NCI-H524 treated with DMSO at 0.1 percent for 48 hours (cell line): ENCODE measurements at places on chromosomes 12 and 14.

- no peak for DNase-seq
Measured at GRCh38 chr12:101018540-101018939, 191.5 kb downstream of the SLC5A8 start.

DNA sequence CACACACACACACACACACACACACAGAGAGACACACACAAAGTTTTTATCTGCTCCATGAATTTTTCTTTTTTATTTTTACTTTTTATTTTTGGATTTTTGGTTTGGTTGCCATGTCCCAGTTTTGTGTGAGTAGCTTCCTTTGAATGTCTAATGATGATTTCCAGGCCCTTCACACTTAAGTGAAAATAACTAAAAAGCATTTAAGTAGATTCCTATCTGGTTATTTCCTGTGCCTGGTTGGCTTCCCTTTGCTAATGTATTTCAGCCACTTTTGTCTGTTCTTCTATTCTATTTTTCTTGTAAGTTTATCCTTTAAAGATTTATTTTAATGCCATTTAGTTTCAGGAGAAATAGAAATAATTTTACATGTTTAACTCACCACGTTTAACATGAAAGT lies 755.4 kb downstream of the SLC6A15 start:
- DNase-seq = no peak

DNA sequence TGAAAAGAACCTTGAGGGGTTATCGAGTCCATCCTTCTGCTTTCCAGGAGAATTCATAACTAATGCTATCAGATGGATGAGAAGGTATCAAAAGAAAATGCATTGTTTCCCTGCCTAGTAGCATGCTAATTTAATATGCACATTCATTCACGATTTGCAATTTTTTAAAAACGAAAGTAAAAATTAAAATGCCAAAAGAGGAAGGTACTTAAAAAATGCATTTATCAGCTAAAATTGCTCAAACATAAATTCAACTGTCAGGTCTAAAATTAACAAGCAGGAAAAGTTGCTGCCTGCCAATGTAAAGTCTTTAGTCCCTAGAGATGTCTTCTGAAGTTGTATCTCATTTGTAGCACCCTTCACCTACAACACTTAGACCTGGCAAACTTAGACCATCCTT lies 7.9 kb downstream of the ATF7 start:
- no peak for DNase-seq

- DNase-seq = no peak
Measured at GRCh38 chr12:110688446-110689280, at the start of gene HVCN1. Gene HVCN1 (minus strand): TSS chr12:110689115. CDS start chr12:110683245, 5,870 bp downstream.

- no peak for DNase-seq
Measured at GRCh38 chr12:114269153-114269552, 136.8 kb downstream of the TBX5 start.

DNA sequence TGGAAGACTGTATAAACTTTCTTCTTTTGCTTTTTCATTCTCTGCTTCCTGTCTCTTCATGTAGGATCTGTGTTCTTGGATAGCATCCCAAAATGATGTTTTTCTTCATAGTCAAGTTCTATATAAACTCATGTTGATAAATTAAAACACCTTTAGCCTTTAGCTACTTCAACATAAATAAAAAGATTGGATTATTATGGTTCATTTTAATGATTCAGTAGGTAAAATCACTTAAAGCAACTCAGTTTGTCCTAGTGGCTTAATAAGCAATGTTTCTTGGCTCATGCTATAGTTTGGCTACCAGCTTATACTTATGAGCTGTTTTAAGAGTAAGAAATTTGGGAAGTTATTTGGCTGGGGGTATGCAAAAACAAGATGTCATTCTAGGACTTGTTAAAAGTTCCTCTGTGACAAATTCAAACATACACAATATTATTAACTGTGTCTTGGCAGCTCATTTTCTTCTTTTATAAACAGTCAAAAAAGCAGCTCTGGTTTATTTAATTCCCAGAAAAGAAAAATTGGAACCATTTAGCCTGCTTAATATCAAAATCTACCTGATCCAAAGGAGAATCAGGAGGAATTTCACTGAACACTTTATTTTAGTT lies 111.4 kb downstream of the TMTC3 start:
- DNase-seq = no peak

GRCh38 chr12:57534250-57534649 lies 11.6 kb downstream of the MBD6 start:
- DNase-seq = no peak

- no peak for DNase-seq
Measured at GRCh38 chr12:128267651-128268378, 845 bp downstream of the TMEM132C start.

DNA sequence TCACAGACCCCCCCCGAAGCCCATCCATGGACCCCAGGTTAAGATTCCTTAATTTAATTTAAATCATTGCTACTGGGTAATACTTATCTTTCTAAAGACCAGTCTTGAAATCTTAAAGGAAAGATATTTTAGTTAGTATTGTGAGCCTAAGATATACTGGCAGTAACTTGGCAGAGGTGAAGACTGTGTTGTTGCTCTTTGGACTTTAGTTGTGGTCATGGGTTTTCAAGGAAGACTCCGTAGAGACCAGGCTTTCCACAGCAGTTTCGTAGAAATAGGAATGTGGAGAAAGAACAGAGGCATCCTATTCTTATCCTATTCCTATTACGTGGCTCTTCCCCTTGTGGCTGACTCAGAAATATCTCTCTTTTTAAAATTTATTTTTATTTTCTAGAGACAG lies 99.0 kb downstream of the SCN8A start:
- DNase-seq = no peak

- DNase-seq = no peak
Measured at GRCh38 chr12:56864318-56864717, 69.9 kb downstream of the SDR9C7 start.

- no peak for DNase-seq
Measured at GRCh38 chr12:113220593-113221180, 577 bp upstream of the TPCN1 start.

DNA sequence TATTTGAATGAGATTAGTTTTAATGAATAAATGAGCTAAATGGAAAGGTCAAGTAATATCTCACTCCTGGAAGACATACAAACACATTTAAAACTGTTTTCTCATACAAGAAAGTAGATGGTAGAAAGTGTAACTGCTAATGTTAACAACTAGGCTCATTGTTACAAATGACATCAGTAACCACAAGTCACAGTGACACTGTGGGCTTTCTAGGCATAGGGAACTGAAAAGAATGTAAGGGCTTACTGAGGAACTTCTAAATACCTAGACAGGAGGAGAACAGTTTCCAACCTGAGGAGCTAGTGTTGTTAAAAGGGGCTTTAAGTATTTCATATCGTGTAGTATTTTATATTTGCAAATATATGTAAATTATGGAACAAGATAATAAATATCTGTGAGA lies 17.5 kb upstream of the ERGIC2 start:
- no peak for DNase-seq

- no peak for DNase-seq
Measured at GRCh38 chr12:127595506-127595905, 671.5 kb upstream of the TMEM132C start.

- no peak for DNase-seq
Measured at GRCh38 chr12:13167226-13167625, 29.3 kb upstream of the EMP1 start.

DNA sequence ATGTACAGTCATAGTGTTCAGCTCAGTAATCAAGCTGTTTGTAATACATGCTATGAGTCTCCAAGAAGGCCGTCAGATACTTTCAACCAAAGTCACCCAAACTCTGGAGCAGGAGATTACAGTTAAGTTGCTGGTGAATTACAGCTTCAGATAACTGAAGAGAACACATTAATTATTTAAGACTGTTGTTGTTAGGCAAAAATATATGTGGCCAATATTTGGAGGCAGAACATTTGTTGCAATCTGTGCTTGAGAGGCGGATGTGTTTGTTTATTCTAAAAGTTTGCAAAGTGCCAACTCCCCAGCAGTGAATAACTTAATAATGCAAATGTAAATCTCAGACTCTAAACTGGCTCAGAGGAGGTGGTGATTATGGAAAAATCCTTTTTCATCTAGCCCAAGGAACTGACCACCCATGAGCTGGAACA lies 300.7 kb upstream of the TBX3 start:
- no peak for DNase-seq

DNA sequence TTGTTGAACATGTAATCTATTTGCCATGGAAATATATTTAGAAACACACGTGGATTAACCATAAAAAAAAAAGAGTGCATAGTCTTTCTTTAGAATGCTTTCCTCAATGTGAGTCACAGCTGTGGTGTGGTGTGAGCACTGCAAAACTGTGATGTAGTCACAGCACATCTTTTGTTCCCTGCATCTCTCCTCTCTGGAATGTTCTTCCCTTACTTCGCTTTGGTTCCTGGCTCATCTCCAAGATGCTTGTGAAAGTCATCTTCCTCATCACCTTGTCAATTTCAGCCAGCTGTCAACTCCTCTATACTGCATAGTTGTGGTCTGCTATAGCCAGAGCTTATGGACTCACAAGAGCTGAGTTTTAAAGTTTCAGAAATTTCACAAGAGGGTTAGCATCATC lies 60.2 kb downstream of the STAB2 start:
- DNase-seq = no peak

GRCh38 chr14:76305268-76305826 lies 70.6 kb upstream of the ESRRB start:
- no peak for DNase-seq

DNA sequence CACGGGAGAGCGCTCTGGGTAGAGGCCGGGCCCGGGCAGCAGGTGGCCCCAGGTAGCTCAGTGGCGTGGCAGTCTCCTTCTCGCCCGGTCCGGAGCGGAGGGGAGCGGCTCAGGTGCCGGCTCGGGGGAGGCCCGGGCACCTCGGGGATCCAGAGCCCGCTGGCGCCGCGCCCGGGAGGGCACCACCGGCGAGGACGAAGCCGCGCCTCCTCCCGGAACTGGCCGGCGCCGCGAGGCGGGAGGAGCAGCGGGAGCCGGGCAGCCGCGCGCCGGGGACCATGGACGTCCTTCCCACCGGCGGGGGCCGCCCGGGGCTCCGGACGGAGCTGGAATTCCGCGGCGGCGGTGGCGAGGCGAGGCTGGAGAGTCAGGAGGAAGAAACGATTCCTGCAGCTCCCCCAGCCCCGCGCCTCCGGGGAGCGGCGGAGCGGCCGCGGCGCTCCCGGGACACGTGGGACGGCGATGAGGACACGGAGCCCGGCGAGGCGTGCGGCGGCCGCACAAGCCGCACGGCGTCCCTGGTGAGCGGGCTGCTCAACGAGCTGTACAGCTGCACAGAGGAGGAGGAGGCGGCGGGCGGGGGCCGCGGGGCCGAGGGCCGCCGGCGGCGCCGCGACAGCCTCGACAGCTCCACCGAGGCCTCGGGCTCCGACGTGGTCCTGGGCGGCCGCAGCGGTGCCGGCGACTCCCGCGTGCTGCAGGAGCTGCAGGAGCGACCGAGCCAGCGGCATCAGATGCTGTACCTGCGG lies 21.5 kb upstream of the GNS start:
- DNase-seq = no peak

GRCh38 chr12:67414011-67414715 lies 145.0 kb downstream of the CAND1 start:
- peak; percentile 41 for DNase-seq

- no peak for DNase-seq
Measured at GRCh38 chr12:101299346-101299745, 19.4 kb downstream of the UTP20 start.

DNA sequence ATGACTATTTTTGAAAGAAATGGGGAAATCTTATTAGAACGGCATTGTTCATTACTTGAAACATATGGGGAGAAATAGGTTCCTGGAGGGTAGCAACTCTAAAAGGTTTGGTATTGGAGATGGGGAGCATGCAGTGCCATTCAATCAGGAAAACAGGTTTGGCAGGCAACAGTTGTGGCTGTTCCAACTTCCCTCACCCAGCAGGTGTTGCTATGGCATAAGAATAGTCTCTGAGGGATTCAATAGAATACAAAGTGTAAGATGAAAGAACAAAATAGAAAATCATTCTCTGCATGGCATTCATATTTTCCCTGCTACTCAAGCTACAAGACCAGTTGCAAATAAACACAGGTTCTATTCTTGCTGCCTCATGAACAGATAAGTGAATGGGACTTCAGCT lies 393.3 kb upstream of the RPL10L start:
- no peak for DNase-seq

GRCh38 chr12:103924761-103925641 lies 5.2 kb upstream of the HSP90B1 start:
- DNase-seq = no peak

DNA sequence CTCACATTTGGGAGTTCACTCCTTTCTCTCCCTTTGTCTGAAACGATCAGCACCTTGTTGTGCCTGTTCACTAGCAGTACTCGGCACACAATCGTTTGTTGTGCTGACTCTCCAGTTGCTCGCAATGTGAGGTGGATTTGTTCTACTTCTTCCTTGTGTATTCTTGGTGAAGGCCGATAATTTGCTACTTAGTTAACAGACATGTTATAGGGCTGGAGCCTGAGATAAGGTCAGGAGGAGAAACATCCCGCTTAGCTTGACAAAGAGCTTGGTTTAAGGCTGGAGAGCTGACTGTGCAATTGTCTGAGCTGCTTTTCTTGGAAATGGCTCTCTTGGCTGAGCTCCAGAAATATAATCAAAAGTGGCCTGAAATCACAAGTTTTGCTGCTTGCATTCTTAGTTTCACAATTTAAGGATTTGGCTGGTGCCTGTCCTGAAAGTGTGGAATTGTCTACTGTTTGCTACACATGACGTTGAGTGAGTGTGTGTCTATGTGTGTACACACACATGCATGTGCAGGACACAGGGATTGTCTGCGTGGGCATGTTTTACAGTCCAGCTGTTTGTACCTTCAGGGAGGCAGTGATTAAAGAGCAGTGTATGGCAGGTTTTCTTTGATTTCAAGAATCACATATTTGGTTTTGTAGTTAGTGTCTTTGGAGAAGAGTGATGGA lies 77.7 kb downstream of the ARF6 start:
- DNase-seq = no peak

DNA sequence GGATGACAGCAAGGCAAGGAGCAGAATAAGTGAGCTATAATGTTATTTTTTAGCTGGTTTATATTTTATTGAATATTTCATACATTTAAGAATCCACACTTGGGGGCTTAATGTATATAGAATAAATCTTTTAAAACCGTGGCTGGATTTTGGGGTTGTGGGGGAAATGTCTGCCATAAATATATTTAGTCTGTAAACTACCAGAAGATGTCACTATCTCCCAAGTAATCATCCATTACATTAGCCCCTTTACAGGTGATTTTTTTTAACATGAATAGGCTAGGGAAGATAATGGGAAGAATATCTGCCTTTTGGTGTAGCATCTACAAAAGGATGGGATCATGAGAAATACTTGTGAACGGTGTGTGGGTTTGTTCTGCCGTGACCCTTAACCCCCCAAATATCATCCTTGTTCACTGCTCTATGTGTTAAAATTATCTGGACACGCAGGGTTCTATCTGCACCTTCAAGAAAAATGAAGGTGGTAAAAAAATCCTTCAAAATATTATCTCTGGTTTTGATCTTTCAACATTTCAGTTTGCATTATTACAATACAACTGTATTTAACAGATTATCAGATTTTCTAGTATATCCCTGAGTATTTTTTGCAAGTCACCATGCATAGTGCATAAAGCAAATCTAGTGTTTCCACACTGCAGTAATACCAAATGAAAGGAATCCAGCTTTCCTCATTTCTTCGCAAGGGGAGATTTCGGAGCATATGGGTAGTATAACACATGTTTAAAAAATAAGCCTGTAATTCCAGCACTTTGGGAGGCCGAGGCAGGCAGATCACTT lies 8.0 kb upstream of the SLC17A8 start:
- DNase-seq = no peak
